Stimulated activated CD4-positive, alpha-beta T cell treated with anti-CD3 and anti-CD28 coated beads, TNF-alpha, amount 100 ng/mL, for 1 hour (primary cell): ENCODE measurements at places on chromosomes 12 and 14.

- DNase-seq, result no peak
Measured at GRCh38 chr12:6839482-6840201, 1.1 kb upstream of the GNB3 start.

DNA sequence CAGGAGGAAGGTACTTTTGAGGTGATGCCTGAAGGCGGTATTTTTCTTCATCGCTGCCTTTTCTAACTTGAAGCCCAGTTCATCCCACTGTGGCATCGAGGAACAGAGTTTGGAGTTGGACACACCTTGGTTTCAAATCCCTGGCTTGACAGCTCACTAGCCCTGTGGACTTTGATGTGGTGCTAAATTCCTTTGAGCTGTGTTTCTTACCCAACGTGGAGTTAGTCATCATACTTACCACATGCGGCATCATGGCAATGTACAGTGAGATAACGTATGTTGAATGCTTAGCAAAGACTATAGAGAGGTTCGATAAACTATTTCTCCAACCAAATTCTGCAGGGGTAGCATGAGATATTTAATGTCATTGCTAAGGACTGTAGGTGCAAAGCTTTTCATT lies 3.4 kb downstream of the PLEKHG3 start:
- DNase-seq, result no peak

DNA sequence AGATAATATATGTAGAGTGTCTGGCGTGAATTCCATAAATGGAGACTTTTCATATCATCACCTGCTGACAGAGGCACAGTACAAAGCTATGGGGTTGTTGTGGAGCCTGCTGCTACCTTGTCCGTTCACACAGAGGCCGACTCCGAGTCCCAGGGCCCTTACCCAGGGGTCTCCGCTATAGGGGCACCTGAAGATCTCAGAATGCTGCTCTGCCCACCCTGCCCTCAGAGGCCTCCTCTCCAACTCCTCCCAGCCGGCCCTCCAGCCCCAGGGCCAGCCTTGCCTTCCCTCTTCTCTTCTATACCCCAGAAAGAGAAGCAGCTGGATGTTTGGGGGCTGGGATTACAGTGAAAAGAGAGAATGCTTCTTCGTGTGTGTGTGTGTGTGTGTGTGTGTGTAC lies 21.3 kb downstream of the NCKAP5L start:
- no peak for DNase-seq

- no peak for DNase-seq
Measured at GRCh38 chr12:98274430-98275130, 240.8 kb upstream of the TMPO start.
